GM12891 (cell line): ENCODE measurements at places on chromosomes 12 and 14.

DNA sequence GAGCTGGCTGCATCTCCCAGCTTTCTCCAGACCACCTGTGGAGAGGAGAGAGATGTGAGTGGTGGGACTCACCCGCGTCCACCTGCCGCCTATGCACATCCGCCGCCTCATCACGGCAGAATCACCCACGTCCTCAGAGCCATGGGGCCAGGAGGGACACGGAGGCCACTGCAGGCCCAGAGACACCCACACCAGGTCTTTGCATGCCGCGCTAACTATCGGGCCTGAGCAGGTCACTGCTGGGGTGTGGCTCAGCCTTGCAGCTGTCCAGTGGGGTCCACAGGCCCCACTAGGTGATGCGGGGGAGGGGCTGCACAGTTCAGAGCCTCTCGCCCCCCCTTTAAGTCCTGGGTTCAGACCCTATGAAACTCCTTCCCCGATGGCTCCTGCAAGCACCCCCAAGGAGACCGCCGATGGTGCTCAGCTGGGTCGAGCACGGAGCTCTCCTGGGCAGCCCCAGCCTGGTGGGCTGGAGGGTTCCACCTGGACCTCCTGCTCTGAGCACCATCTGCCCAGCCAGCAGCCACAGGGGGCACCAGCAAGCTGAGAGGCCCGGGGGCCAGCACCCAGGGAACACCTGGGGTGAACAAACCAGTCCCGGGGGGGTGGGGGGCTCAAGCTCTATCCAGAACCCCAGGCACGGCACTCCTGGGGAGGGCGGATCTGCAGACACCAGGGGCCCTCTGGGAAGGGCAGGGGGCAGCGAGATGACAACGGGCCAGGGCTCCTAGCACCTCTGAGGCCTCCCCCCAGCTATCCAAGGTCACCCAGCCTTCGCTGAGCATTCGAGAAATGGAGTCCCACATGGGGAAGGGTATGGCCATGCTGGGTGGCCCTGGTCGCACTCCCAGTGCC, 34.3 kb downstream of the CCNK start:
- no peak for DNase-seq

- no peak for DNase-seq
These were observed 74.6 kb downstream of the MED13L start for GRCh38 chr12:116202940-116203339.

DNA sequence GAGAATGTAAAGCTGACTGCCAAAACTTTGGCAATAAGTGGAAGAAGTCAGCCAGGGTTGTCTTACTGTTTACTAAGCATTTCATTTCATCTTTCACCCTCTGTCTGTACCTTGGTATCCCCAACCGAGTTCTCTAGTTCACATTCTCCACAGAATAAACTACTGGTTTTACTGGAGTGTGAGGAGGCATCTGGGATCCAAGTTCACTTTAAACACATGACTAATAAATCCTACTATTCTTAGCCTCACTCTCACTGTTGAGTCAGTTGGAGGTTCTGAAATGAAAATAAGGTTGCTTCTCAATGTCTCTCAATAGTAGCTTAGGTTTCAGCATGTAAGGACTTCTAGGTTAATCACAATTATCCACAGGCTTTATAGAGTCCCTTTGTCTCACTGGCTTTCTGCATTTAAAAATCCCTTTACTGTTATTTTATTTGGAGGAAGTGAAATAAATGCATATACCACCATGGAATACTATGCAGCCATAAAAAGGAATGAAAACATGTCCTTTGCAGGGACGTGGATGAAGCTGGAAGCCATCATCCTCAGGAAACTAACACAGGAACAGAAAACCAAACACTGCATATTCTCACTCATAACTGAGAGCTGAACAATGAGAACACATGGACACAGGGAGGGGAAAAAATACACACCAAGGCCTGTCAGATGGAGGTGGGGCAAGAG, 95.8 kb downstream of the EPS8 start:
- DNase-seq: no peak

- DNase-seq: no peak
These were observed 440.9 kb downstream of the NAV3 start for GRCh38 chr12:78271546-78271945.
